ENCODE measurements at places on chromosomes 6 and 20.
A peak's percentile ranks its signal among the peaks of the same experiment; 100 is the strongest.

DNA sequence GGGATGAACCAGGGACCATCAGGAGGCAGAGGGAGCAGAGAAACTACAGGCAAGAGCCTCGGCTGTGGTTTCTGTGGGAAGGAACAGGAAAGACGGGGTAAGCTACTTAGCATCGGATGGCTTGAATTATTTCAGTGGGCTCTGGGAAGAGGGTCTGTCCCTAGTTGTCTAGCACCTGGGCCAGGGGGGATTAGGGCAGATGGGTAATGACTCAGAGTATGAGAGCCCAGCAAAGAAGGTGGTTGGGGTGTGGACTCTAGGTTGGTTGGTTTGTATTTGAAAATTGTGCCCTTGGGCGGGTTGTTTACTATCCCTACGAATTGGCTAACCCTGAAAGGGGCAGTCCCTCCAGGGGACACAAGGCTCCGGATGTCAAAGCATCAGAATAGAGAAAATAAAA, 148.5 kb upstream of the TAB2 start:
- DNase-seq, result no peak

- no peak for DNase-seq
Observed at GRCh38 chr20:47810116-47810677, 24.9 kb upstream of the SULF2 start.

DNA sequence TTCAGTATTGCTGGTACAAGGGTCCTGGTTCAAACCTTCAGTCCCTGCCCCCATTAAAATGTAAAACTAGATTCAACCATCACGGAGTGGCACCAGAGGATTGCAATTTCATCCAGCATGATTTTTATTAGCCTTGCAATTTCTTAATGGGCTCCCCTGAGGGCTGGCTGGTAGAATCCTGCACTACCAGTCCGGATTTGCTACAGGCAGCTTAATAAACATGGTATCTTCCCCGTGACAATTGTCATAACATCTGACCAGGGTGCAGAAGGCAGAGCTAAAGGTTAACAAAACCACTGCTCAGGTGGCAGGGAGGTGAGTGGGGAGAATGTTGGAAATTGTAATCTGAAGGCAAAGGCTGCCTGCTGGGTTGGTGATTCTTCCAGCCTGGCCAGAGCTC, 94.5 kb downstream of the PKHD1 start:
- no peak for DNase-seq

GRCh38 chr6:84249724-84250123, 22.3 kb upstream of the CEP162 start:
- no peak for DNase-seq

DNA sequence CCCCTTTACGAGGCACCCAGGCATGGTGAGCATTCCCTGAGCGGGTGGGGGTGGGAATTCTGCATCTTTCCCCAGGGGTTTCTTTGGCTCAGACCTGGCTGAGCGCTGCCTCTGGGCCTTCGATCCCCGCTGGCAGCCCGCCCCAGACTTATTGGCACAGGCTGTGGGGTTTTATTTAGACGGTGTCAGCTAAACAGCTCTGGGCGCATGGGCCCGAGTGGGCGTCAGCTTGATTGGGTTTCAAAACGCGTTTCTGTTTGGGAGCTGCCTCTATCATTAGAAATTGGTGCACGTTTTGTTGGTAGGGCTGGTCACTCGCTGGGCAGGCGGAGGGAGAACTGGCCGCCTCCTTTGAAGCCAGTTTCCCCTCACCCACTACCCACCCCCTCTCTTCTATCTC, 21.0 kb downstream of the PMEPA1 start:
- DNase-seq, result no peak

GRCh38 chr6:152975204-152975915, 7.5 kb downstream of the FBXO5 start:
- no peak for DNase-seq

GRCh38 chr20:38095017-38095686, 61.6 kb downstream of the RPRD1B start:
- DNase-seq, result no peak

DNA sequence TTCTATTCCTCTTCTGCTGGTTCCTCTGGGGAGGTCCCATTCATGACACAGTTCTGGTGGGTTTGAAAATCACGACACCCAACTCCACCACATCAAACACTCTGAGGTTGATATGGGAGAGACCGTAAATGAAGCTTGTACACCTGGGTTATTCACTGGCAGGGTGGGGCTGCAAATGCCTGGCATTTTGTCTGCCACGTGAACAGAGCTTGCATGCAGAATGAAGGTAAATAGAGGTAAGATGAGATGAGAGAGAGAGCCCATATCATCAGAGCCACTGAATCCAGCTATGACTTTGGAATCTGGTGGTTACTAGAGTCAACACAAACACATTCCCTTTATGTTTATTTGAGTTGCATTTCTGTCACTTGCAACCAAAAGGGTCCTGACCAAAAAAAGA, 97.4 kb downstream of the BANF2 start:
- DNase-seq, result no peak

DNA sequence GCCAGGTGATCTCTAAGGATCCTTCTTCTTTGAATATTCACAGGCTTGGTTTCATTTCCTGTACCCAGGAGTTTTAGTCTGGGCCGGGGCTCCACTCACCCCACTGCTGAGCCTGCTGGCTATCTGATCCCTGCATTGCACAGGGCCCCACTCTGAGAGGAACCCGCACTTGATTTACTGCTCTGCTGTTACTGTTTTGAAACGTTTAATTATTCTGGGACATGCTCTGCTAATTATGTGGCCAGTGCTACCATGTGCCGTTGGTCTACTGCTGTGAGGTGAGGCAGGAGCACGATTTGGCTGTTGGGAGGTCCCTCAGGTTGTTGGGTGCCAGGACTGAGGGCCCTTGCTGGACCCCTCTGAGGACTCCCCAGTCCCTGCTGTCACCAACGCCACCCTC, 108.7 kb upstream of the SIRPA start:
- DNase-seq, result no peak

DNA sequence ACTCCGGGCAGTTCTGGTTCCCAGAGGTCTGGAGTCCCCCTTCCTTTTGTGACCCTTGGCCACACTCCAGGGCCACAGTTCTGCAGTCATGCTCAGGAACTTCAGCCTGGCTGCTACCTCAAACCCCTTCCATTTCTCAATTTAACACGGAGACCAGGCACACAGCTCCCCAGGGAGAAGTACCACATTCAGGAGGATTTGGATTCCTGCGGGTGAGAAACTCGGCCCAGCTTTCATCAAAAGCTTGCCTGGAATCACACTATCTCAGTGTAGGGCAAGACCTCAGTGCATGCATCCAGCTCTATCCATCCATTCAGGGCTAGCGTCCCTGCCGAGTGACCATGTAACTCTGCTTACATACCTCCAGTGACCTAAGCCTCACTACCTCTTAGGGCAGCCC, 16.8 kb upstream of the IP6K3 start:
- DNase-seq, result no peak

GRCh38 chr20:62711703-62712101, 3.1 kb downstream of the NTSR1 start:
- peak; percentile 75 for DNase-seq

DNA sequence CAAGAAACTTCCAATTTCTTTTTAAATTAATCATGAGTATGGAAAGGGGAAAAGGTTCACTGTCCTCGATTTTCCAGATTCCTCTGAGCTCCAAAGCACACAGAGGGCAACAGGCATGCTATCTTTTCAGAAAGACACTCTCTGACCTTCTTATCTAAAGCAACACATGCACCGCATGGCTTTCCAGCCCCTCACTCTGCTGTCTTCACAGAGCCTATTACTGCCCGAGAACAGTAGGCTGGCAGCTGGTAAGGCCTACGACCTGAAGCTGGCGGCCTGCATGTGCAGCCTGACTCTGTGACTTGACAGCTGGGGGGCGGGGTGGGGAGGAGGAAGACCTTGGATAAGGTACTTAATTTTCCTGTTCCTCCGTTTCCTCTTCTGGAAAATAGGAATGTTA, 86.3 kb downstream of the ELOVL4 start:
- DNase-seq, result no peak

DNA sequence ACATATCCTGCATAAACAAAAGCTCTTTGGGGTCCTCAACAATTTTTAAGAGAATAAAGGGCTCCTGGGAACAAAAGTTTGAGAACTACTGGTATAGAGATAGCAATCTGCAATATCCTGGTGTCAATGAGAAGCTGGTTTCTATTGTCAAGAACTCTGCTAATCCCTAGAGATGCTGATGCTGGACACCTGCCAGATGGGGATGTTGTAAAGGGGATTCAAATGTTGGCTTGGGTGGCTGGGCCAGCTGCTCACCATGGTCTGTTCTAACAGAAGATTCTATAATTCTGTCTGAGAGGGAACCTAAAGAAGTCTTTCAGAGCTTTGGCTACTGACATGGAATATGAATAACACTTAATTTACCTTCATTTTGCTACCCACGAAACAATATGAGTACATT, 137.8 kb downstream of the BTBD9 start:
- DNase-seq, result peak; percentile 67

DNA sequence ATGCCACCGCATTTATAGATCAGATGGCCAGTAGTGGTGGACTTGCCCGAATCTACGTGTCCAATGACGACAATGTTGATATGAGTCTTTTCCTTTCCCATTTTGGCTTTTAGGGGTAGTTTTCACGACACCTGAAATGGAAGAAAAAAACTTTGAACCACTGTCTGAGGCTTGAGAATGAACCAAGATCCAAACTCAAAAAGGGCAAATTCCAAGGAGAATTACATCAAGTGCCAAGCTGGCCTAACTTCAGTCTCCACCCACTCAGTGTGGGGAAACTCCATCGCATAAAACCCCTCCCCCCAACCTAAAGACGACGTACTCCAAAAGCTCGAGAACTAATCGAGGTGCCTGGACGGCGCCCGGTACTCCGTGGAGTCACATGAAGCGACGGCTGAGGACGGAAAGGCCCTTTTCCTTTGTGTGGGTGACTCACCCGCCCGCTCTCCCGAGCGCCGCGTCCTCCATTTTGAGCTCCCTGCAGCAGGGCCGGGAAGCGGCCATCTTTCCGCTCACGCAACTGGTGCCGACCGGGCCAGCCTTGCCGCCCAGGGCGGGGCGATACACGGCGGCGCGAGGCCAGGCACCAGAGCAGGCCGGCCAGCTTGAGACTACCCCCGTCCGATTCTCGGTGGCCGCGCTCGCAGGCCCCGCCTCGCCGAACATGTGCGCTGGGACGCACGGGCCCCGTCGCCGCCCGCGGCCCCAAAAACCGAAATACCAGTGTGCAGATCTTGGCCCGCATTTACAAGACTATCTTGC, 725 bp downstream of the EEF1A1 start:
- peak; percentile 54 for DNase-seq

GRCh38 chr20:41425180-41425884, 58.7 kb upstream of the EMILIN3 start:
- no peak for DNase-seq

- no peak for DNase-seq
Observed at GRCh38 chr6:32836873-32837272, 1.7 kb downstream of the TAP2 start.

- DNase-seq, result no peak
Observed at GRCh38 chr20:25177890-25178321, 17.6 kb upstream of the ENTPD6 start.

- no peak for DNase-seq
Observed at GRCh38 chr6:63997221-63997620, 361.6 kb downstream of the PHF3 start.

DNA sequence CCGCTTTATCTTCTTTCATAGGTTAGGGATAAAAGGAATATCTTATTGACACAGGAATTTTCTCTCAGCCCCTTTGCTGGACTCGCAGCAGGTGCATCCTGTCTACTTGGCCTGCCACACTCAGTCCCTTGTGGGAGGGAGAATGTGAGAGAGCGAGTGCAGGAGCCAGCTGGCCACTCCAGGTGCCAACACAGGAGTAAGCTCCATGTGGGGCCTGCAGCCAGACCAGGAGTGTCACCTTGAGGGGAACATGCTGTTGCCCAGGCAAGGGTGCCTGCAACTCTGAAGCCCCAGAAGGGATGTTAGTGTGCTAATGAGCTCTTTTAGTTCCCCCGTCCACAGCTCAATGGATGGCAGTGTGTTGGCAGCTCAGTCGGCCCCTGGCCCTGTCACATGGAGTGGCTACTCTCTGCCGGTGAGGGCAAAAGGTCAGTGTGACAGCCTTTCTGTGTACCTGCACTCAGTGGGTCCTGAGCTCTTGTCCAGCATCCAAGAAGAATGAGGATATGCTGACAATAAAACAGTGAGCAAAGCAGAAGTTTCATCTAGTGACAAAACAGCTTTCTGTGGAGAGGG, 57.1 kb downstream of the CRYBG1 start:
- DNase-seq, result no peak

- no peak for DNase-seq
Observed at GRCh38 chr6:113944701-113945100, 26.2 kb downstream of the HDAC2 start.

DNA sequence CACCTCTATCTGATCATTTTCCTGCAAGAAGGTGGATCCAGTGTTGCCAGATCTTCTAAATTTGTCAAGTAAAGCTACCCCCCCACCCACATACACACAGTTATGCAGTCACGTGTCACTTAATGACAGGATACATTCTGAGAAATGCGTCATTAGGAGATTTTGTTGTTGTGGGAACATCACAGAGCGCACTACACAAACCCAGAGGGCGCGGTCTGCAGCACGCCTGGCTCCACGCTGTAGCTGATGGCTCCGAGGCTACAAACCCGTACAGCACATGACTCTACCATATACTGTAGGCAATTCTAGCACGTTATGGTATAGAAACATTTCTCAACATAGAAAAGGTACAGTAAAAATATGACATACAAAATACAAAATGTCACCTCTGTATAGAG, 126.9 kb downstream of the SYCP2 start:
- DNase-seq, result no peak

DNA sequence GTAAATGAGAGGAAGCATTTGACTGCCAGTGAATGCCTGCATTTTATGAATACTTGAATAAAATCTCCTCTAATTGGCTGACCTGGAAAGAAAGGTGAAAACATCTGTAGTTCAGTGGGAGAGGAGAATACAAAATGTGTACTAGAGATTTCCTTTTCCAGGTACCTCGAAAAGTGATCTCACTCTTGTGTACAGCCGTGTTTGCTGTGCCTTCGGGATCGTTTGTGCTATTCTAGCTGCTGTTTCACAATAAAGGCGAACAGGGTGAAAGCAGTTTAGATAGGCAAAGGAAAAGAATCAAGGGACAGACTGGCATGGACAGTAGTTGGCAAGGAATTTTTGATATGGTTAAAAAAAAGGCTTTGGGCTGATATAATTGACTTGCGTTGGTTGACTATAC, 112.3 kb downstream of the ARID1B start:
- DNase-seq, result no peak

GRCh38 chr6:105609375-105609991, 206.6 kb upstream of the PREP start:
- no peak for DNase-seq

DNA sequence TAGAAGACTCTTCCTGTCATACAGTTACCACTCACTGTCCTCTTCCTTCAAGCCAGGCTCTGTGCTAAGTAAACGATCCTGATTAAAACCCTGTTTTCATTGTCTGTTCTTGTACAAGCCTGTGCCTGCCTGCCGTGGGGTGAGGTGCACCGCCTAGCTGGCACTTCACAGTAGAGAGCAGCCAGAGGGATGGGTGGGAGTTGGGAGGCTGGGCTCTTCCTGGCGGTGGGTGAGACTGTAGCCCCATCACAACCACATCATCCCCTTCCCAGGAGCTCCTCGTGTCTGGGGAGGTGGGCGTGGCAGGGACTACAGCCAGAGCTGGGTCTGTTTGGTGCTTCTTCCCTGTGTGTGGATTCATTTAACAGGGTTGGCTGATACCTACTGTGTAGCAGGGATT, 382.0 kb downstream of the TAF4 start:
- no peak for DNase-seq
